ENCODE measurements at places on chromosomes 2 and 18. TPM values are rescaled to one million over a fixed set of nuclear protein-coding genes. Genes with fewer than 3 reads are reported as not detected.

DNA sequence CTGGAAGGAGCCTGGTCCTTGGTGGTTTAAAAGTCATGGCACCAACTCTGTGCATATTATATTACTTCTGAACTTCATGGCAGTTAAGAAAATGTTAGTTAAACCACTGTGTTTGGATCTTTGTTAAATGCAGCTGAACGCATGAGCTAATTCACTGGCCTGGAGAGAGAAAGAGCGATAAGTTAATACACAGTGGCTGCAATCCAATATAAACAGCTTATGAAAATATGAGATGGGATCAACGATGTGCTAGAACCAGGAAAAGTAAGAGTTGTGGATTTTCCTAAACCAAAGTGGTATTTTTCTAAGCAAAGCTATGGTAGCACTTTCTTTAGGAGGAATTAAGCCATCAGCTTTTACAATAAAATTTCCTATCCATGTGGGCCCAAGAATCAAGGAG is 326.7 kb downstream of the MTX2 start:
- DNase-seq = peak; percentile 29

DNA sequence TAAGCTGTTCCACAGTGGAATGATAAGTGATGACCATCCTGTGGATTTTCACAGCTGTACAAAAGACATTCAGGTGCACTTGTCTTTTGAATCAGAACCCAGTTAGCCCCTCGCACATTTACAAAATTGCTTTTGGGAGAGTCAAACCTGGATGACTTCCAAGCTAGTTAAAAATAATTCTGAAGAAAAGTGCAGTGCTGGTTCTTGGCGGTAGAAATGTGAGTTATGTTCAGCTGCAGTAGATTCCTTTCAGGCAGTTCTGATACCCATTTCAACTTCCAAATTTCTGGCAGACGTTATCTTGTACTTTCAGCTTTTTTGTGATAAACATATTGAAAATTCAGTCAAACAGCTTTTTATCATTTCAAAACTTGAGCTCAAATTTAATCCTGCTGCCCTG is 324.7 kb downstream of the NRXN1 start:
- DNase-seq = no peak

- DNase-seq = no peak
These were observed 20.7 kb upstream of the NT5C1B start for GRCh38 chr2:18610090-18610489.

GRCh38 chr2:211534632-211535031 is 978.2 kb downstream of the CPS1 start:
- DNase-seq = no peak

GRCh38 chr2:227150222-227150936 is 13.6 kb downstream of the COL4A4 start:
- DNase-seq = no peak

GRCh38 chr2:24833821-24834732 is 40.9 kb downstream of the CENPO start:
- DNase-seq = no peak

DNA sequence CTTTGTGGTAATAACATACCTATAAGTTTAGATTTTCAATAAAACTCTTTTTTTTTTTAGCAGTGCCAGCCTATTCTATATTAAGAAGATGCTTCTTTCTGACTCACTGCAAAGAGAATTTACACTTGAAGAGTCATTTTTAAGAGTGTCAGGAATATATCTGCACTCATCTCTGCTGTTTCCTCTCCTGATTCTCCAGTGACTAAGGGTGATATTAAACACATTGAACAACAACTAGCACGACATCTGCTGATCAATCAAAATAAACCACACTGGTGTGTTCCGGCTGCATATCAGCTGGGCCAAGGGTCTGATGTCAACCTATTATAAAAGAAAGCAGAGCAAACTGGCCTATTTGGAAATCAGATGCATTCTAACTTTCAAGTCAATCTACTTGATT is 15.0 kb downstream of the RAB27B start:
- peak; percentile 27 for DNase-seq

DNA sequence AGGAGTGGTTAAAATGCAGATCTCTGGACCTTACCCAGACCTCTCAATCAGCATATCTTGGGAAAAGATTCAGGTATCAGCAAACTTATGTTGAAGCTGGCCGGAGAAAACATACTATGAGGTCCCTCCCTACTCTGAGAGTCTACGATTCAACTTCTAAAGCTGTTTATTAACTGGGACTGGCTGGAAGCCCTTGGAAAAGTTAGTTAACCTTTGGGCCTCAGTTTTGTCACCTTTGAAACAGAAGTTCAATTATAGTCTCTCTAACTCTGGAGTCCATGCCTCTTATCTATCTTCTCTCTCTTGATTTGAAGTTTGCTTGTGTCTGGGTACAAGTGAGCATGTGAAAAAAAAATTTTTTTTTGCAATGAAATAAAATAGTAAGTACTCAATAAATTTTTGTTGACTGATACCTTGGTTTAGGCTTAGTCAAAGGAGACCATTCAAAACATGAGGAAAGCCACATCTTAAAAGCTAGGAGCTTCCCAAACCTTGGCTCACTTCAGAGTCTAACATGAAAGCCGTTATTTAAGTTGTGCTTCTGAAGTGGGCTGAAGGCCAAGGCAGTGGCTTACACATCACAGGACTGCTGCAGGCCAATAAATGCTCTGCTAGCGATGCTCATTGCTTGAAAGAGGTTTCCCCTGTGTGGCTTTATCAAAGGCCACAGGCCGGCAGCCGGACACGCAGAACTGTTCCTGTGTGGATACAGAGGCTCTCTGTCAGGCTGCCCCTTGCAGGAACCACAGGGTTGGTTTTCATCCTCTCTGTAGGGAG is 110.6 kb upstream of the FAM136A start:
- no peak for DNase-seq

Gene DQX1
- not detected for total RNA-seq

All from fibroblast of villous mesenchyme (primary cell).